ENCODE measurements at places on chromosomes 5 and 9. TPM values are rescaled to one million over a fixed set of nuclear protein-coding genes. Genes with fewer than 3 reads are reported as not detected.

The MYMK gene
- polyA plus RNA-seq = not detected

GRCh38 chr9:131024978-131025868, 16.2 kb downstream of the LAMC3 start:
- no peak for DNase-seq

DNA sequence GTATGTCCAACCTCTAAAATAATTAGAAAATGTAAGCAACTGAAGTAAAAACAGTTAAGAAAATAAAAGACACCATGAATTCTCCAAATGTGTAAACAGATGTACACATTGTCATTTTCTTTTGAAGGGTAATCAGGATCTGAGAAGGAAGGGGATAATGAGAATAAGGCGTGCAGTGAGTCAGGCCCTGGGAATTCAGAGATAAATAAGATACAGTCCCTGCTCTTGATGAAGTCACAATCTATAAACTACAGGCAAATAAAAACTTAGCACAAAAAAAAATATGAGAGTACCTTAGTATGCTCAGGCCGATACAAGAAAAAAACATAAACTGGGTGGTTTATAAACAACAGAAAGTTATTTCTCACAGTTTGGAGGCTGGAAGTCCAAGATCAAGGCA, 315.3 kb downstream of the DNAH5 start:
- no peak for DNase-seq

The NCS1 gene
- 49.1 TPM for polyA plus RNA-seq

DNA sequence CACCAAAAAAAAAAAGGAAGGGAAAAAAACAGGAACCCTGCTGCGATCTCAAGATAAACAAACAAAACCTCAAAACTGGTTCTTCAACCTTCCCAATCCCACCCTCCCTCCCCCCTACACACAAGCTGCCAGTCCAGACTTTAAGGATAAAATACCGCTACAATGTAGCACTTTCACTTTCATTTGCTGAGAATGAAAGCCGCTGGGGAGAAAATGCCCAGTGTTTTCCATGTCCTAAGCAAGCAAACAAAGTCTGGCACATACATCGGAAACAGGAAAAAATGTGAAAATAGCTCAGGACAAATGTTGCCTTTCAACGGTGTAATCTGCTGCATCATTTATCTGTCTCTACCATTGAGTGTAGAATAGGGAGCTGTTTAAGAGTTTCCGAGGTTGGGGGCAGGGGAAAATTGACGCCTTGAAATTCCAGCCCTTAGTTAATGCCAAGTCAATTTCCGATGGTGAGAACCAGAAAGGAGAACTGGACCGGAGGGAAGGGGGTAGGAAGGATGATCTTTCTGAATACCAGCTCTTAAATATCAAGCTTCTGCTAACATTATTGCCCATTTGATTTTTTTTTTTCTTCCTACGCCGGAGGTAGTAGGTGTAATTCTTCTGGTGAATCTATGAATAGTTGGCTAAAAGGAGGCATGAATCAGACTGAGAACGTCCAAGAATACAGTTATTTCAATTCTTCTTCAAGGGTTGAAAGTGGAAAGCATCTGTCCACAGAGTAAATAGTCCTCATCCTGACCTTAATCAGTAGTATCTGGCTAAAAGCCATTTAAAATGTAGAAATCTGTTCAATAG, 1.2 kb upstream of the ADAMTS6 start:
- DNase-seq = no peak

DNA sequence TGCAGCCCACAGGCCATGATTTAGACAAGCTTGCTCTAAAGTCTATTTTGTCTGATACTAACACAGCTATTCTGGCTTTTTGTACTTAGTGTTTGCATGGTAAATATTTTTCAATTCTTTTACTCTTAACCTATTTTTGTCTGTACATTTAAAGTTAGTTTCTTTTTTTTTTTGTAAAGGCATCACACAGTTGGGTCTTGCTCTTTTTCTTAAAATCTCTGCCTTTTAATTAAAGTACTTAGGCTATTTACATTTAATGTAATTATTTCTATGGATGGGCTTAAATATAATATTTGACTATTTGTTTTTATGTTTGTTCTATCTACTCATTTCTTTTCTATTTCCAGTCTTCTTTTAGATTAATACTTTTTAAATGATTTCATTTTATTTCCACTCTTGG, 49.7 kb upstream of the MAST4 start:
- no peak for DNase-seq

The MZB1 gene
- polyA plus RNA-seq = 0.13 TPM

The PGGT1B gene
- polyA plus RNA-seq = 5.5 TPM

The PHF24 gene
- 0.04 TPM for polyA plus RNA-seq

GRCh38 chr5:107067395-107067794, 603.3 kb downstream of the EFNA5 start:
- DNase-seq = no peak

- DNase-seq = peak; percentile 53
These were observed 480.9 kb upstream of the PAPPA start for GRCh38 chr9:115672477-115673316.

GRCh38 chr5:96601200-96601599, 61.0 kb upstream of the CAST start:
- DNase-seq = no peak

DNA sequence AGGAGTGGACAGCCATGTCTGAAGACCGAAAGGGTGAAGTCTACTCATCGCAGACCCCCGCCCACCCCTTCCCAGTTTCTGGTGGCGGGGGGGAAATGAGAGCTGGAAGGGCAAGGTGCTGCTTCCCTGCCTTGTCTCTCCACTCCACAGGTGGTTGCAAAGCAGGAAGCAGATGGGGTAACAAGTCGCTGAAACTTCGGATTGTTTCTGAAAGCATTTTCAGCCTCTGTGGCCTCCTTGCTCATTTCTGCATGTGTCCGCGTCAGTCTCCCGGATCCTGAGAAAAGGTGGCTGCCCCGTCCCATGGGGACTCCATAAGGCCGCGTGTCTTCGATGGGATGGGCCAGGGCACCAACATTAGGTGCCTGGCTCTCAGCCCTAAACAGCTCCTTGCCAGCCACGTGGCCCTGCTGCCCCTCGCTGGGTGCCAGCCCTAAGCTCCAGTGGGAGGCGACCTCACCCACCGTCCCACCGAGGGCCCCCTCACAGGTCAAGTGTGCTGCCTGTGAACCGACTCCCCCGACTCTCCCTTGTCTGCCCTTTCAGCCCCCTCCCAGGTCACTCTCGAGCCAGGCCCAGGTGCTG, 971 bp downstream of the PHYKPL start:
- DNase-seq = no peak

Measured in keratinocyte (primary cell).